ENCODE measurements at places on chromosomes 7 and 10.

- no peak for DNase-seq
Observed at GRCh38 chr7:85185424-85186082, 1.3 kb downstream of the SEMA3D start.

DNA sequence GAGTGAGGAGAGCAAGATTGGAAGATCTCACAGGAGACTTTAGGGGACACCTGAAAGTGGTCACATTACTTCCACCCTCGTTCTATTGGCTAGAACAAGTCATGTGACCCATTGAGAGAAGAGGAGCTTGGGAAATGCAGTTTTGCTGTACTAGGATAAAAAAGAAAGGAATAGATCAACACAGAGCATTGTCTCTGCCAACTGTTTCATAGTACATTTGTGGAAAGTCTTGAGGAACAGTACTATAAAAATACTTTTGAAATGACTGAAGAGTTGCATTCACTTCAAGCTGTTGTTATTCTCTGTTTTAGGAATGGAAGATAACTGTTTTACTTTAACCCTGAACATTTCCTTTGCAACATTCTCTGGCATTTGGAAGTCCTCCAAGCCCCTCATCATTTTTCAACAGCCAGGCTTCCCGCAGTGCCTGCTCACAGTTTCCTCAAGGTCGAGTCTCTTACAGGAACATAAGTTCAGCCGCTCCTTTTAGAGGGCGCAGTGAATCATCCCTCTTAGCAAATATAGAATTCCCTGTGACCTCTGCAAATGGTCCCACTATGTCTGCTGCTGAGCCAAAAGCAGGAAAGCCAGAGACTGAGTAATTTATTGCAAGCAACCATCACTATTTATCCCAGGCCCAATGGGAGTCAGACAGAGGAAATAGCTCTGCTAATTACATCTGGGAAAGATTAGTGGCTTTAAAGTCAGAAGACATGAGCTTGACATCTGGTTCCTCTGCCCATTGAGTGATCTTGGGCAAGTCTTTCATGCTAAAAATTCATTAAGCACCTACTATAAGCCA lies 40.7 kb downstream of the MRPL32 start:
- DNase-seq: no peak

DNA sequence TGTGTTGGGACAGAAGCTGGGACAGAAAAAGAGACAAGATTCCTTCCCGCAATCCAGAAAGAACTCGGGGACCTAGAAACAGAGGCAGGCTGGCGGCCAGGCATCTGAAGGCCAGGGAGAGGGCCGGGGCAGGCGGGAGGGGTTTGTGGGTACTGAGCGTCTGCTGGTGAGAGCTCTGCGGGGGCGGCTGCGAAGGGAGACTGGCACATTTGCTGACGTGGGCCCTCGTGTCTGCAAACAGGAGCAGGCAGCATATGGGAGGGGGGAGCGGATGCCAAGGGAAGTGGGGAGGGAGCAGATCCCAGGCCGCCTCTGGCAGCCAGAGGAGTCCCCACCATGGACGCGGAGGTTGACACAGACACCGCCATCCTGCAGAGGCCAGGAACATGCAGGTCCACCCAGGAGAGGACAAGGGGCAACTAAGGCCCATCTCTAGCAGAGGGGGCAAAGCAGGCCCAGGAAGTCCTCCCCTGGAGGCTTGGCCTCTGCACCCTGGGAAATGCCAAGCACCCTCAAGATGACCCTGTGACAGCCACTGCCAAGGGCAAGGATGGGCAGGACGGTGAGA lies 32.2 kb downstream of the KCNH2 start:
- DNase-seq: no peak

GRCh38 chr7:7565018-7565680 lies 1.5 kb upstream of the MIOS start:
- no peak for DNase-seq

GRCh38 chr7:55517191-55517633 lies 55.1 kb downstream of the VOPP1 start:
- no peak for DNase-seq

GRCh38 chr10:47418321-47418720 lies 34.2 kb upstream of the ZNF488 start:
- no peak for DNase-seq

DNA sequence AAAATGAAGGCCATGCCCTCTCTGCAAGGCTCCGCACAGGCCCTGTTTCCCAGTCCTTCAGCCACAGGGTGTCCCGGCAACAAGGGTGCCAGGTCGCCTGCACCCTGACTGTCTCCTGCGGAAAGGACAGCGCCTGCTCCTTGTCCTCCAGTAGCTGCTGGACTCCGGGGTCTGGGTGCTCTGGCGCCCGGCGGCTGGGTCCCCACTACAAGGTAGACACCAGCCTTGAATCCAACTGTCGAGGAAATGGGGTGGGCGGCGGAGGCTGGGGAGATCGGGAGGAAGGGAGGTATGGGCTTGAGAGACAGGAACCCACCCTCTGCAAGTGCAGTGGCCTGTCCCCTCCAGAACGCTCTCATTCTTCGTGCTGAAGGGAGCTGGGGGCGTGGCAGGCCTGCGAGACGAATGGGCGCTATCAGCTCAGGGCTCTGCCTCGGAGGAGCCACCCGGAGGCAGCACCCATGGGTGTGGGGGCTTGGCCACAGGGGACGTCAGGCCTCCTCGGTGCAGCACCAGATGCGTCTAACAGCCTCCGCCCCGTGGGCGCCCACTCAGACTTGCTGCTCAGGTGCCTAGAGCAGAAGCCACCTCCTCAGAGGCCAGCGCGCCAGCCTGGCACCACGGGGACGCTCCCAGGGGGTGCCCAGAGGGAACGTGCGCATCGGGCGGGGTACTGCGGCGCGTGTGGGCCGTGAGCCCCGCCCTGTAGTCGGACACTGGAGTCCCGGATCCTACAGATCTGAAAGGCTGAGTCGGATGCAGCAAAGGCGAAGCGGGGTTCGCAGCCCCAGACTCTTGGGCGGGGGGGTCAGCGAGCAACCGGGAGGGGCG lies 15.6 kb downstream of the ADAM8 start:
- DNase-seq: no peak

DNA sequence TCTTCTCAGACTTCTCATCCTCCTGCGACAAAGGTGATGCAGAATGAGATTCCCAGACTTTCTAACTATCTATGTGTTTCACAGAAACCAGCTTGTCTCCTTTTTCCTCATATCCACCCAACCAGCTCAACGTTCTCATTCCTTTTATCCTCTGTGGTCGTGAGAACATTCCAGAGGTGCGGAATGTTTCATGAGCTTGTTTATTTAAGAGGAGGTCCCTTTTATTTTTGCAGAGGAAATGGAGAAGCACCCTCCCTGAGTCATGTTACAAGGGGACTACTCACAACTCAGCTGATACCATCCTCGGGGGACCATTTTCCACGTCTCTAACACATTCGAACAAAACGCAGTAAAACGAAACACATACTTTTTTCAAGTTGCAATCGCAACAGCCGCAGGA lies 93.2 kb downstream of the ZRANB1 start:
- no peak for DNase-seq

DNA sequence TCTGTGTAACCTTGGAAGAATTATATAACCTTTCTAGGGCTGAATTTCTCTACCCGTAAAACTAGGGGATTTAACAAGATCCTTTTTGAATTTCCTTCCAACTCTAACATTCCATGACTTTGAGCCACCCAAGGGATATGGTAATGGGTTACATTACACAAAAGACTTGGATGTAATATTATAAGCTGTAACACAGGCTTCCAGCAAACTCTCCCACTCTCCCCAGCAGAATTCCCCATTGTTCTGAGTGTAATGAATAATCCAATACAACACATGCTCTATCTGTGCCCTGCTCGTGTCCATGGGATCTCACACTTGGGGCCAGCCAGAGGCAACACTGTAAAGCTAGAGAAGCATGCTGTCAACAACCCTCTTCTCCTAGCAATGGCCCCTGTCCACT lies 790.6 kb upstream of the AUTS2 start:
- no peak for DNase-seq

- DNase-seq: no peak
Observed at GRCh38 chr10:103580430-103580829, 86.9 kb downstream of the NEURL1 start.

DNA sequence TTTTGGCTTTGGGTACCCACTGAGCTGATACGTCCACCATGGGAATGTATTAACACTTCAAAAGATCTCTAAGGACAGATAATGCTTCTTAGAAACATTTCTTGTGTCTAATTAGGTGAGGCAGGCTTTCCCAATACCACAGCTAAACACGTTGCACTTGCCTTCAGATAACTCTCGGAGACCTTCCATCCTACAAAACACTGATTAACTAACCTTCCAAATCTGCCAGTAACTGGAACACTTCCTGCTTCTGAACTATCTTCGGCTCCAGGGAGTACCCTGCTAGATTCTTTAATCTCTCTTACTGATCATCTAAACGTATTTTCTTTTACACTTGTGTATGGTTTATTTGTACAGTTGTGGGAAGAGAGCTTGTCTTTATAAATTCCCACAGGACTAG lies 1.1 kb upstream of the WNT16 start:
- DNase-seq: no peak

DNA sequence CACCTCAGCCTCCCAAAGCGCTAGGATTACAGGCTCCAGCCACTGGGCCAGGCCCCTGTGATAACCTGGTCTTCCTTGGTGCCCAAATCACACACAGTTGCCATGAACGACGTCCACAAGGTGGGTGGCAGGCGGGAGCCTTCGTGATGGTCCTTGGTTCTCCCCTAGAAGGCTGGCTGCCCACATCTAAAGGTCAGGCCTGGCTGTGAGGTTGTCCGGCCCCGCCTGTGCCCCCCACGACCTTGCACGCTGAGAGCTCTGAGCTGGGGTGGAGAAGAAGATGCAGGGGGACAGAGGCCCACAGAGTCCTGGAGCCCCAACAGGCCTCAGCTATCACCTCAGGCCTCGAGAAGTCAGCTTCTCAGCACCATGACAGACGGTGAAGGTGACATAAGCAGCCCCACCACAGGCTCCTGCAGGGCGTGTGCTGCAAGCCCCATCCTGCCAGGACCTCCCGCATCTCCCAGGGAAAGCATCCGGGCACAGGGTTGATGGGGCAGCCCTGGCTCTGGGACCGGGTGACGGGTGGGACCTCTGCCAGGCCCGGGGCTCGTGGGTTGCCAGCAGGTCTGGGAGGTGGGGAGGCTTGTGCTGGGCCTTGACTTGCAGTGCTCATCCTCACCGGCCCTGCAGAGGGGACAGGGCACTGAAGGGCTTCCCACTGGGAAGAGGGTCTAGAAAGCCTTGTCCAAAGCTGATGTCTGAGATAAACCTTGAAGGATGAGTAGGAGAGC lies 217.4 kb downstream of the WDR37 start:
- DNase-seq: no peak

DNA sequence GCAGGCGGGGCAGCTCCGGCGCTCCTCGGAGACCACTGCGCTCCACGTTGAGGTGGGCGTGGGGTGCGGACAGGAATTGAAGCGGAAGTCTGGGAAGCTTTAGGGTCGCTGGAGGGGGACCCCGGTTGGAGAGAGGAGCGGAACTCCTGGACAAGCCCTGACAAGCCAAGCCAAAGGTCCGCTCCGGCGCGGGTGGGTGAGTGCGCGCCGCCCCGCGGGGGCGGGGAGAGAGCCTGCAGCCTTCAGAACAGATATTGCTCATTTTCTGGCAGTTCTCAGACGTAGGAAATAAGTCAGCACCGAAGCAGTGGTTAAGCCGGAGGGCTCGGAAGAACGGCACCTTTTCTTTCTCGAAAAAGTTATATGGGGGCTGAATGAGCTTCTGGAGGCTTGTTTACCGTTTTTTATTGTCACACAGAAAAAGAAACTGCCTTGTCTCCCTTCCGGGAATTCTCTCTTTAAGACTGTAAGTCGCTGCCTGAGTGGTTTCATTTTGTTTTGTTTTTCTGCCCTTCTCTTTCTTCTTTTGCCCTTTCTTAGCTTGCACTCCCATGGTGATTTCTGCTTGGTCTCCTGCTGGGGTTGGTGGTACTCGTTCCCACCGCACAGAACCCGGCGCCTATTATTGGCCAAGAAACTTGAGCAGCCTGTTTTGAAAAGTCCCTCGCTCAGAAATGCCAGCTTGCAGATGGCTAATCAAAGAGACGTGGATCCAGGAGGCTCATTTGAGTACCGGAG lies 732 bp downstream of the FAS start:
- DNase-seq: peak; percentile 56

DNA sequence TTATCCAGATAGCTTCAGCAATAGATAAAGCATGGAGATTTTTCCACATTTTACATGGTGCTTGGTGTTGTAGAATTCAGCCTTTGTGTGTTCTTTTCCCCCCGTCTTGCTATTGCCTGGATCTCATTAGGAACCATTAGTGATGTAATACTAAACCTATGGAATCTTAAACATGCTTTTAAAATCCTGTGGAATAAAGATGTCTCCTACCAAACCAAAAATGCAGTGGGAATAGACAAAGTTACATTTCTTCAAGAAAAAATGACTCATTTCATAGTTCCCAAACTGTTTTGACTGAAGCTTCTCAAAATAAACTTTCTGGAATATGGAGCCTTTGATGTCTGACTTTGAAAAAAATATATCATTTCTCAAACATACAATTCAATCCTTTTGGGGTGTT lies 44.0 kb downstream of the CALD1 start:
- no peak for DNase-seq

- no peak for DNase-seq
Observed at GRCh38 chr10:33376476-33376875, 42.0 kb upstream of the NRP1 start.

DNA sequence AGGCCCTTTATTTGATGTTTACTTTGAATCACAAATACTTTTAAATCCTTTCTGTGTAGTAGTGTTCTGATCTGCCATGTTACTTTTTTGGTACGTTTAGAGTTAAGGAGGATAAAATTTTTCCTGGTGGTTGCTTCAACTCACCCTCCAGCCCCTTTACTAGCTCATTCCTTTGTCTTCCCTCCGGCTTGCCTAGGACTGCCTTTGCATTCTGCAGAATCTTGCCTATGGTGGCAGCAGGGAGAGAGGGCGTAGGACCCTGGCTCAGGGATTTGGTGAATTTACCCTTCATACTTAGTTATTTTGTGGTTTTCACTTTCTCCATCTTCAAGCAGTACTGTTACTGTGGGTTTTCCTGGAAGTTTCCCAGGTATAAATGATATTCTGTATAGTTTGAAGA lies 833.5 kb downstream of the XPNPEP1 start:
- DNase-seq: no peak

GRCh38 chr7:105480931-105481330 lies 41.1 kb downstream of the PUS7 start:
- DNase-seq: no peak

DNA sequence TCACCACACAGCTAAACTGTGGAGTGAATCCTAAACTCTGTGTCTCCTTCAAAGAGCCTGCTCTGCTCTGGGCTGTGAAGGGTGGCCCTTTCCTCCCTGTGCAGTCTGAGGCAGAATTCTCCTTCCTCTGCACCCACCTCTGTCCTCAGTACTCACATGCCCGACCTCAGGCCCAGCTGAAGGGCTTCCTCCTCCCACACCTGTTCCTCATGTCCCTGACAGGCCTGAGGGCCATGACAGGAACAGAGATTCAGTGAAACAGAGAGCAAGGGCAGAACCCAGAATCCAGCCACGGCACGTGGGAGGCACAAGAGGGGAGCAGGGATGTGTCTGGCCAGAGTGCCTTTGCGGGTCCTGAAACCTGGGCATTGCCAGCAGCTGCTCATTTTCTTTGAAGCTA lies 13.9 kb downstream of the CREB3L2 start:
- no peak for DNase-seq
